Heart left ventricle (tissue), 16 donors: ENCODE measurements at places on chromosomes 11 and 22. TPM values are rescaled to one million over a fixed set of nuclear protein-coding genes. Genes with fewer than 3 reads are reported as not detected.

The SLC22A25 gene
- total RNA-seq, result not detected

GRCh38 chr11:84130646-84131427 lies 844.7 kb upstream of the CCDC90B start:
- no peak for DNase-seq

DNA sequence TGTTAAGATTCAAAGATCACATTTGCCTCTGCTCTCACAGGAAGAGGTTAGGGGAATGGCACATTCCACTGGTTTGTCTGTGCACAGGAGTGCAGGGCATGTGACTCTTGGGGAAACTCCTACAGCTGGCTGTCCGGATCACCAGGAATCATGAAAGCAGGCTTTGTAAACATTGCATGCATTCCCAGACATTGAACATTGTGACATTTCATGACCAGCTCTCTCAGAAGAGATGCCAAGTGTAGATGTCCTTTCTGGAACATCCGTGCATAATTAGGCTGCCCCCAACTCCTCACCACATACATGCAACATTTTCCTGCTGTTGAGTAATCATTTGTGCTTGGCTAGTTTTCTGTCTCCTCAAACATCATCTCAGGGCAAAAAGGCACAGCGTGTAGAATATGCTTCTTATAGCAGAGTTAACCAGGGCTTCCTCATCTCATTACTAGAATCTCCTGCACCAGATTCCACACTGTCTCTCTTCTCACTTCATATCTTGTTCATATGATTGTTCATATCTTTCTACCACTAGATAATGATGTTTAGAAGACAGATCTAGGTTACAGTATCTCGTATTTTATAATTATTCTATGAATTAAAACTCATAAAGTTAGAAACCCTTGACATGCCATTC lies 694.7 kb downstream of the NTM start:
- no peak for DNase-seq

GRCh38 chr11:68469642-68470041 lies 9.1 kb downstream of the PPP6R3 start:
- DNase-seq, result no peak

The SLC29A2 gene
- total RNA-seq, result 30.9 TPM

GRCh38 chr11:35826006-35826405 lies 117.9 kb upstream of the LDLRAD3 start:
- DNase-seq, result no peak

GRCh38 chr11:118895093-118896039 lies 11.7 kb downstream of the CXCR5 start:
- peak; percentile 26 for DNase-seq

The APOA5 gene
- not detected for total RNA-seq

- no peak for DNase-seq
These were observed 27.7 kb downstream of the LRP4 start for GRCh38 chr11:46890665-46891064.

The TESMIN gene
- total RNA-seq, result 1.7 TPM

DNA sequence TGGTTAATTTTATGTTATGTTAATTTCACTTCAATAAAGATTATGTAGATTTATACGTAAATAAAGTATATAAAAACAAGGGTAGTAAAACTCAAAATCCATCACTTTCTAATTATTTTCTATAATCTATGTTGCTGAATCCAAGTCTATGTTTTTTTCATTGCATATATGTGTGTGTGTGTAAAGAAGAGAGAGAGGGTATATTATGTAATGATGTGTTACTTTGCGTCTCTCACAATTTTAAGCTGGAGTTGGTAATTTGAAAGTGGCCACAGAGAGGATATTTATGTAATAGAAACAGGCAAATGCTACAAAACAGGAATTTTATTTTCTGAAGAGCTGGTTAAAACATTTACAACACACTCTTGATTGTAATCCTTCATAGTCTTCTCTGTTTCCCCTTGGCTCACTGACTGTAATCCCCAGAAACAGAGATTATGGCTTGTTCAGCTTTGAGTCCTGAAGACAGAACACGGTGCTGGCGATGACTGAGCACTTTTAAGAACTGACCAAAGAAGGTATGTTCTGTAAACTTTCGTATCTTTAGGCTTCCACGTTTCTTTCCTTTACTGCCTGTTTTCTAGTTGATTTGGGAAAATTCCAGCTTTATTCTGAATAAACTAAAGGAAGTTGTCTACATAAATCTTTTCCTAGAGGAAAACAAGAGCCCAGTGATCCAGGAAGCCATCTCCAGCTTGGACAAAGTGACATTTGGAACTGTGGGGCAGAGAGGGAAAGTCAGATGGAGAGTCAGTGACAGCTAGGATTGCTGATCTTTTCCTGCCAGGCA lies 43.6 kb downstream of the OR2AG2 start:
- no peak for DNase-seq

- DNase-seq, result no peak
These were observed 20.1 kb upstream of the SORL1 start for GRCh38 chr11:121431820-121432526.

The DNAJB7 gene
- not detected for total RNA-seq

- DNase-seq, result no peak
These were observed at the start of gene LRFN4 for GRCh38 chr11:66856496-66857233. Gene LRFN4, plus strand, starts transcription at chr11:66857064. Its CDS starts 681 bp downstream, at chr11:66857745.

DNA sequence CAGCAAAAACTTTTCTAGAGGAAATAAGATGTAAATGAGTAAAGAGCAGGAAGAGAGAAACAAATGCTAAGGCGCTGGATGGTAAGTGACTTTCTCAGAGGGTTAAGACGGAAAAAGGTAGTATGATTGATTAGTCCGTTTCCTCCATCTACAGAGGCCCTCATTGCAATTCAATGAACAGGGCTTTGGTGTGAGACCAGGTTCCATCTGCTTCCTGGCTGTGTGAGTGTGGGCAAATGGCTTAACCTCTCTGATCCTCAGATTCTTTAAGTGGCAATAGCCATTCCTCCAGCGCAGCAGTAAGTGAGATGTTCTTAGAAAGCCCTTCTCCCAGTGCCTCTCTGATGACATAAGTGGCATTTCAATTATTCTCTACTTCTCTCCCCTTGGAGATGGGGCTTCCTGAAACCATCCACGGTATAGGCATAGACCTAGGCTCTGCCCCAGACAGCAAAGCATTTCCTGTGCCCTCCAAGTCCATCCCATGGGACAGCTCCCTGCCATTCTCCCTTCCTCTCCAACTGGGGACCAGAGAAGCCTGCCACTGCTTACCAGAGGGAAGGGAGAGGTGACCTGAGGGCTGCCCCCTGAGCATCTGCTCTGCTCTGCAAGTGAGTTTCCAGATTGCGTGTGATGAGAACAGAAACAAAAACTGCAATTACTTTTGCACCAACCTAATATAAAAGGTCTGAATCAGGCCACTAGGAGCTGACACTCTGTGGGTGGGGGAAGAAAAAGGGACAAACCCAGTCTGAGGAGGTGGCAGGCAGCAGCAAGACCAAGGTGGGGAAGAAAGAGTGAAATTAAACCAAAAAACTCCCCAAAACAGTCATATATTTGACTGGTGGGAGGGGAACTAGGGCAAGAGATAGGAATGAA lies 12.7 kb upstream of the CD44 start:
- no peak for DNase-seq

- no peak for DNase-seq
These were observed 247.3 kb downstream of the NXPE2 start for GRCh38 chr11:114925591-114925990.
